ENCODE measurements at places on chromosomes 12 and 14.
A peak's percentile ranks its signal among the peaks of the same experiment; 100 is the strongest.

DNA sequence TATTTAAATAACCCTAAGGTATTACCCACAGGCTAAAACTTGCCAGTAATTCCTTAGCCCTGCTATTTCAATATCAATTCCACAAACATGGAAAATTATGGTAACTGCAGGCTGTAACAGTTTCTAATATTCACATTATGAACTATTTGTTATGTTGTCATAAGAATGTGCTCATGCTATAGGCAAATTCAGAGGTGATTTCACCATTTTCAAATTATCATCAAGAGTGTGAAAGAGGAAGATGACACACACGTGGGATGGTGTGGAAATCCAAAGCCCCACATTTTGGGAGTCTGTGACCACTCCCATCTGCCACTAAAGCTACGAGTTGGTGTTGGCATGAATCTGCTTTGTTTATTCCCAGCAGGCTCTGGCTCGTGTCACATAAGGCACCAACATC lies 5.9 kb upstream of the MYO1A start:
- no peak for DNase-seq

DNA sequence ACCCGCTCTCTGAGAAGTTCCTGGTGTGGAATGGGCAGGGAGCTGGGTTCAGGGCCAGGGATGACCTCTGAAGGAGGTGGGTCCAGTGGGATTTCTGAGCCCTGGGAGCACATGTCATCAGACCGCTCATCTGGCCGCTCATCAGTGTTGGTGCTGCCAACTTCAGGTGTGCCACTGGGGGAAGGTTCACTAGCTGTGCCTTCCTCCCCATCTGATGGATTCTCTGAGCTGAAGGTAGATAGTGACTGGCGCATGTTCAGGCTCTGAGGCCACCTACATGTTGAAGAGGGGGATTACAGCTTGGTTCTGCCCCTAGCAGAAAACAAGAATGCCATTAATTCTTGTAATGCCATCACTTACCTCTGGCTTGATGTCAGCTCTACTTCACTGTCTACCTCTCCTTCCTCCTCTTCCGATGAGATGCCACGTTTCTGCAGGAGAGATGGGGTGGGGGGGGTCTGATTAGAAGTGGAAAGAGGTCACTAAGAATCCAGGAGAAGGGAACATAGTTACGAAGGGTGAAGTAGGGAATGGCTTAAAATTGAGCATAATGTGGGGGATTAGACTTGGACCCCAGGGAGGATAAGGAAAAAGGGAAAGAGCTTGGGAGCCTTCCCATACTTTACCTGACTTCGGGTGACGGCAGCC lies 17.2 kb downstream of the MAP3K12 start:
- peak; percentile 61 for DNase-seq

DNA sequence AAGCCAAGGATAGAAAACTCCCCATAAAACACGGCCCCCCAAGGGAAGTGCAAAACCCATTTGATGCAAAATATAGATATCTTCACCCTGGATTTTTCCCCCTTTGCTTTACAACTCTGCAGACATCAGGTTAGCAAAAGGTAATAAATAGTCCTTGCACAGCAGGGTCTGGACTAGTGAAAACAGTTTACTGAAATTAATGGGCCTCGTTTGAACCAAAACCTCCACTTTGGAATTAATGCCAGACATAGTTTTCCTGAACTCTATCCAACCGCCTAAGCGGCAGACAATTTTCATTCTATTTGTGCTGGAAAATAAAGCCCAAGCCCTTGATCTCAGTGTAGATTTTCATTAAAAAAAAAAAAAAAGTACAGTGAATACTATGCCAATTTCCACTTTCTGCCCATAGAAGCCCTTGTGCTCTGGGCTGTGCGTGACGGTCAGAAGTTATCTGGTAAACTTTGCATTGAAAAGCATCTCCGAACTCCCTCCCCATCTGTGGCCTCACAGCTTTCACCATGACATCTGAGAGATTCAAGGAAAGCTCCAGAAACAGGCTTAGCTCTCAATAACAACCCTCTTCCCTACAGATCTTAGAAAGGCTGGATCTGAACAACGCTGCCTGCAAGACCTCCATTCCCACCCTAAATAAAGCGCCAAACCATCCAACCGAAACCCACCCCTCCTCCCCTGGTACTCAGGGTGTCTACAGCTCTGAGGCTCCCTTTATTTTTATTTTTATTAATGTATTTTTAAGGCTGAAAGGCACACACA lies 11.0 kb upstream of the IRF2BPL start:
- DNase-seq: peak; percentile 70

DNA sequence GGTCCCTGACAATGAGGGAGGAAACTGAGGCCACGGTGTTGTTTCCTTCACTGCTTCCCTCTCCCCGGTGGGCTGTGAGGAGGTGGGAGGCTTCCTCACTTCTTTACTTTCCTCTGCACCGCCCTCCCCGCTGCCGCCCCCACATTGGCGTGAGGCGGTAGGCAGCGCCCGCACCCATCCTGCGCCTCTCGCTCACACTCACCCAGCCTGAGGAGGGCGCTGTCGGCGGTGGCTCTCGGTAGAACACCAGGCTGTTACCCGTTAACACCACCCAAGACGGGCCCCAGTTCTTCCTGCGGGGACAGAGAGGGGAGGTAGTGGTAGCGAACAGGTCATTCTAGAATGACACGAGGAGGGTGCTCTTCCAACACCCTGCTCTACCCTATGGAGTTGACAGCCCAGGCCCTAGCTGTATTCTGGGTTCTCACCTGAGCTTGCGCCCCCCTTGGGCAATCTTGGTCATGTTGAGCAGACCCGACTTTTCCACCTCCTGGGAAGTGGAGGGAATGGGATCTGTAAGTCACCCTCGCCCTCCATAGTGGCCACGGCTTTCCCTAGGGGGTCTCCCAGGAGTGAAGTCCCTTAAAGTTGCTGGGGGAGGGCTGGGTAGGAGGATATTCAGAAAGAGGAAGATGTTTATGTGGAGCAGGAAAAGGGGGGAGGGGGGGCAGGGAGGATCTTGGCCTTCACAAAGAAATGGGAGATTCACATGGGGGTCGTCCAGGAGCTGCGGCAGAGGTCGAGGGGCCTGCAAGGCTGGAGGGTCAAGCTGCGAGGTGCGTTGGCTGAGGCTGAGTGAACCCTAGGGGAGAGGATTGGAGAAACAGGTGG lies 3.3 kb downstream of the ARHGAP9 start:
- no peak for DNase-seq

DNA sequence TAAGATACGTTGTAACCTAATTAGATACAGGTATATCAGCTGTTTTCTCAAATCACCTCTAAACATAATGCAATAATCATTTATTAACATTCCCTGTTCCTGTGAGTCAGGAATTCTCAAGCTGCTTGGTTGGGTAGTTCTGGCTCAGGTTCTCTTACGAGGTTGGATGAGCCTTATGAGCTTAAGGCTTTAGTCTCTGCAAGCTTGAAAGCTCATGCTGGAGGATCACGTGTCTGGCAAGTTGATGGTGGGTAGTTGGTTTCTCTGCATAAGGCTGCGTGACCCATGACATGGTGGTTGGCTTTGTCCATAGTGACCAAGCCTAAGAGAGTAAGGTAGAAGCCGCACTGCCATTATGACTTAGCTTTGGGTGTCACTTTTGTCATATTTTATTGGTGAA lies 62.0 kb downstream of the PLEKHA5 start:
- DNase-seq: no peak

DNA sequence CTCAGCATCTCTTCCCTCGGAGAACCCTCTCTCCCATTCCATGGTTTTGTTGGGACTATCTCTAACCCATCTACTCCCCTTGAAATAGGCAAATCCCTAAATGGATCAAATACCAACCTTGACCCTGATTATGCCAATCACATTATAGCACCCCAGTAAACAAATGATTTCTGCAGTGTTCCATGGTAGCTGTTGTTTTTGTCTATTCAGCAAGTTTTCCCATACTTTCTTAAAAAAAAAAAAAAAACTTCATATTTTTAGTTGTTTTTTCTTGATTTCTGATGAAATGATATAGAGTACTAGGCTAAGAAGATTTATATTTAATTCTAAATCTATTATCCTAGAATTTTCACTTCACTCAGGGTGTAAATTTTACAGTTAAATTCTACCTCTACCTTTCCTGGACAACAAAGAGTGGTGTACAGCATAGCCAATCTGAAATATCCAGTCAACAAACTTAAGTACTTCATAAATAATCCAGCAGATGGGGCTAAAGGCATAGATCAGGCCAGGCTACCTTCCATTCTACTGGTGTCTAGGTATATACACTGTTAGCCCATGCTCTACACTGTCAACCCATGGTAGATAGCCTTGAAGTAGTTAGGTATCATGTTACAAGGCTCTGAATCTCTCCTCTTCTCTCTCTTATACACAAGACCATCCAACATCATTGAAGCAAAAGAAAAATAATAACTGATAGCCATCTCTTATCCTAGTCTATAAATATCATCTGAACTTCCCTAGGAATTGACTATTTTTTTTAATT lies 82.2 kb downstream of the PLEKHG7 start:
- peak; percentile 78 for DNase-seq
